ENCODE measurements at places on chromosomes 3 and 15.

DNA sequence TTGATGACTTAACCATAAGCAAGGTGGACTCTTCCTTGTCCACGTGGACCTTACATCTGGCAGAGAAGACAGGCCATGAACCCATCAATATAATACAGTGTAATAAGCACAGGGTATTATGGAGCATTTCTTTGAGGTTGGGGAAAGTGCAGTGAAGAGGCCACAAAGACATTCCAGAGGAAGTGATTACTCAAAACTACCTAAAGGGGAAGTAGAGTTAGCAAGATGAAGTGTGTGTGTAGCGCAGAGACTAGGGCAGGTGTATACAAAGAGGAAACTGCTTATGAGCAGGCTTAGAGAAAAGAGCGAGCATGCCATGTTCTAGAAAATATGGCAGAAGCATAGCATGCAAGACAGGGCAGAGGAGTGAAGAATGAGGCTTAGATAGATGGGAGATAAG, 17.9 kb downstream of the CP start:
- no peak for DNase-seq

GRCh38 chr3:10198761-10199649, 34.3 kb downstream of the IRAK2 start:
- peak; percentile 60 for DNase-seq

- DNase-seq = peak; percentile 85
Observed at GRCh38 chr3:38138349-38139190, at the start of gene MYD88. Gene MYD88, plus strand, starts transcription at chr3:38138661. Its CDS starts 40 bp downstream, at chr3:38138701.

DNA sequence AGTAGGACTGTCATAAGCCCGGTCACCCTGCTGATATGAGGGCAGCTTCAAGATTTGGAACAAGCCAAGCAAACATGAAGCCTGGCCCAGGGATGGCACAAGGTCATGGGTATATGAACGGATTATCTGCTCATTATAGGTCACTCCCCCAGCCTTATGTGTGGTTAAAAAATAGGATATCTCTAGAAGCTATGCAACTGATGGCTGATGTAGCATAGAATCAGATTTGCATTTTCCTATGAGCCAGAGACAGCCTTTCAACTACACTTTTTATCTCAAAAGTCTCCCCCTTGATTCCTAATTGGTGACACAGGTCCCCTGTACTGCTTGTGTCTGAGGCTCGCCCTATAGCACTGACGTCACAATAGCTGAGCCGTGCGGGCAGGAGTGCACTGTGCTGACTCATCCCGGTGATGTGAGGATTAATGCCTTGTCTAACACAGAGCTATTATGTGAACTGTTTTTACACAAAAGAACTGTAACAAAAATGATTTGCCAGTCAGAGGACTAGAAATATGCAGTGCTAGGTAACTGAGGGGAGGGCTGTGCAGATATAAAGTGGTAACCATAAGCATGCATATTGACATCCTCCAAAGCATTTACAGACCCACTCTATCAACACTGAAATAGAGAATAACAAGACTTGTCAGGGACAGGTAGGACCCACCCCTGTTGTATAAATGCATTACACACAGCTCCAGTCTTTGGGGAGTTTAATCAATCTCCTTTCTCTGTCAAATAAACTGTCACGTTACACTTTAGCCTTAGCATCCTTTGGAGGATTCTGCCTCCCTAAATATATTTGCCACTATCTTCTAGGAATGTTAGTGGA, 204.9 kb downstream of the TIGIT start:
- DNase-seq = no peak

DNA sequence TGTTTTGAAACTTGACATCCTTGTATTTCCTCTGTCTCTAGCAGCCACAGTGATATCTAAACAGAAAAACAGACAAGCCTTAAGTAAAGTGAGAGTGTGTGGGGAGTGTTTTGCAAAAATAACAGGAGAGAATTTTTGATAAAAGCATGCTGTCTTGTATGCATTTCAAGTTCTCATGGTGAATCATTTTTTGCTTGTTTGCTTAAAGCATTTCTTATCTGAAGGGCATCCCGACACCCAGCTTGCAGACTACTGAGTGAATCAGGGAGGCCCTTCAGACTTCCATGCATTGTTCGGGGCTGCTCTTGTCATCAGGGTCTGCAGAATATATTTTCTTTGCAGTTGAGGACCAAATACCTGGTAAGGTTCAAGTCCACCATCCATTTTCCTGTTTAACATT, 8.5 kb downstream of the CGNL1 start:
- DNase-seq = no peak
